ENCODE measurements at places on chromosomes 5 and 9. TPM values are rescaled to one million over a fixed set of nuclear protein-coding genes. Genes with fewer than 3 reads are reported as not detected.

GRCh38 chr5:170113522-170113900 lies 7.8 kb downstream of the FOXI1 start:
- H3K4me3 ChIP-seq = no peak overlapping the region
- no peaks in the 10 kb centered on the region for H3K27me3 ChIP-seq
- H3K36me3 ChIP-seq = no peaks in the 10 kb centered on the region
- no peak for DNase-seq
- H3K4me1 ChIP-seq = no peaks in the 10 kb centered on the region

- no peak overlapping the region for H3K4me3 ChIP-seq
- no peaks in the 10 kb centered on the region for H3K27me3 ChIP-seq
- H3K27ac ChIP-seq = no peak overlapping the region
- H3K4me1 ChIP-seq = no peaks in the 10 kb centered on the region
- no peak for DNase-seq
- no peaks in the 10 kb centered on the region for H3K36me3 ChIP-seq
Observed at GRCh38 chr9:84871983-84872382, 202.5 kb downstream of the NTRK2 start.

- DNase-seq = no peak
- H3K4me1 ChIP-seq = peaks cover 28% of the 10 kb centered on the region
- H3K27me3 ChIP-seq = no peaks in the 10 kb centered on the region
Observed at GRCh38 chr9:129330711-129331492, 152.8 kb upstream of the IER5L start.

- DNase-seq = no peak
- no peaks in the 10 kb centered on the region for H3K27me3 ChIP-seq
- H3K4me3 ChIP-seq = no peak overlapping the region
- H3K4me1 ChIP-seq = peaks cover 43% of the 10 kb centered on the region
- peaks cover 41% of the 10 kb centered on the region for H3K36me3 ChIP-seq
Observed at GRCh38 chr5:131579917-131580671, 54.9 kb downstream of the RAPGEF6 start.

- H3K4me3 ChIP-seq = no peak overlapping the region
- peaks cover 4% of the 10 kb centered on the region for H3K27me3 ChIP-seq
- no peaks in the 10 kb centered on the region for H3K36me3 ChIP-seq
- H3K4me1 ChIP-seq = no peaks in the 10 kb centered on the region
Observed at GRCh38 chr9:135579889-135580660, 18.5 kb downstream of the PAEP start.

The ANXA1 gene
- 34.3 TPM for total RNA-seq

DNA sequence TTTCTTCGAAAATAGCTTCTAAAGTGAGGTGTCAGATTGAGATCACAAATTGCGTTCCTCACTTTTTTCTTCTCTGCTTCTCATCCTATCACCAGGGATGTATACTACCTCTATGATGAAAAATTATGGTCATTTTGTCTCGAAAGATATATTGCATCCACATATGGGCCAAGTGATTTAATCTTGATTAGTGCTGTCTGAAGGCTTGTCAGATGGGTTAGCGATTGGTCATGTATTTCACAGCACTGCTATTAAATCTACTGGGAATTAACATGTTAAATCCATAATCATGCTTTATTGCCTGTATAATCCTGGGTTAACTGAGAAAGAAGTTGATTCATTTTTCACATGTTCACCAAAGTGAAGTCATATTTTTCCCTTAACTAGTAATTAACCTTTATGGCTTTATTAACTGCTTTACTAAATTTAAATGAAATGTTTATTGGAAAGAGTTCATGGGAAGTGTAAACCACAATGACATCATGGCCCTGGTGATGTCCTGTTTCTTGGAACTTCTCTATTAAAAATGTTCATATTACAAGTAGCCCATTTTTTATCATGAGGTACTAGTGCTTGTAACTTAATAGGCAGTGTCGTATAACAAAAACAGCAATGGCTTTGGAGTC lies 193.3 kb downstream of the SMC2 start:
- no peak for DNase-seq
- no peak overlapping the region for H3K27ac ChIP-seq
- no peaks in the 10 kb centered on the region for H3K4me1 ChIP-seq
- H3K36me3 ChIP-seq = no peaks in the 10 kb centered on the region
- H3K27me3 ChIP-seq = no peaks in the 10 kb centered on the region

The FBP2 gene
- not detected for total RNA-seq

DNA sequence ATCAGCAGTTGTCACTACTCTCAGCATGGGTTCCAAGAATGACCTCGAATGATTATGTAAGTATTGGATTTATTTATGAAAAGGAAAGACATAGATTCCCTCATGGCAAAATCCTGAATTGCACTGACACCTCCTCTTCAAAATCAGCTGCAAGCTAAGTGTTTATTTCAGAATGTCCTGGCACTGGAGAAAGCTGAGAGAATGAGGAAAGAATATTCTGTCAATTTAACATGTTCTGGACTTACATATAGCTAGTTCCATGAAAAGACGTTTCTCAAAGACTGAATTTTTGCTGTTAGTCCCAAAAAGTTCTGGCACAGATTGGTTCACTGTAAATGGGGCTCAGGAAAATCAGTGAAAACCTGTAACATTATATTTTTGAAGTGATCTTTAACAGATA lies 120.3 kb downstream of the NREP start:
- no peak overlapping the region for H3K27ac ChIP-seq
- no peak overlapping the region for H3K4me3 ChIP-seq
- H3K36me3 ChIP-seq = peaks cover 4% of the 10 kb centered on the region
- H3K4me1 ChIP-seq = no peaks in the 10 kb centered on the region
- DNase-seq = no peak

The MORN5 gene
- not detected for total RNA-seq

GRCh38 chr5:151317871-151318270 lies 14.3 kb upstream of the SLC36A3 start:
- H3K4me1 ChIP-seq = no peaks in the 10 kb centered on the region
- no peak for DNase-seq
- H3K27ac ChIP-seq = no peak overlapping the region
- peaks cover 8% of the 10 kb centered on the region for H3K27me3 ChIP-seq
- no peaks in the 10 kb centered on the region for H3K36me3 ChIP-seq

DNA sequence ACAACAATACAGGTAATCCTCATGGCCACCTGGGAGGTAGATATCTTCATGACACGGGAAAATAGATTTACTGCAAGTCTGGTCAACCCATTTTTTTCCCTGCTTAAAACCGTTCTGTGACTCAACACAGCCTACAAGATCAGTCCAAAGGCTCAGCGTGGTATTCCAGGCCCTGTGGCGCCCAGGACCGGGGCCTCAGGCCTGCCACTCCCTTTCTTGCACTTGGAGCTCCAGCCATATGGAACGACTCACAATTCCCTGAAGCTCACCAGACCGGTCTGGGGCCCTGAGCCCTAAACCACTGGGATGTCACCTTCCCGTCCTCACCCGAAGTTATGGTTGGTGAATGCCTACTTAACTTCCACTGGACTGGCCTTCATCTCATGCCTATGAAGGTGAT lies 6.5 kb upstream of the MLANA start:
- no peaks in the 10 kb centered on the region for H3K36me3 ChIP-seq
- DNase-seq = no peak
- no peak overlapping the region for H3K27ac ChIP-seq
- H3K4me1 ChIP-seq = peaks cover 7% of the 10 kb centered on the region
- no peak overlapping the region for H3K4me3 ChIP-seq
- H3K27me3 ChIP-seq = no peaks in the 10 kb centered on the region

The ADRA1B gene
- total RNA-seq = not detected

The TRAF1 gene
- total RNA-seq = 170 TPM

The NME5 gene
- not detected for total RNA-seq

DNA sequence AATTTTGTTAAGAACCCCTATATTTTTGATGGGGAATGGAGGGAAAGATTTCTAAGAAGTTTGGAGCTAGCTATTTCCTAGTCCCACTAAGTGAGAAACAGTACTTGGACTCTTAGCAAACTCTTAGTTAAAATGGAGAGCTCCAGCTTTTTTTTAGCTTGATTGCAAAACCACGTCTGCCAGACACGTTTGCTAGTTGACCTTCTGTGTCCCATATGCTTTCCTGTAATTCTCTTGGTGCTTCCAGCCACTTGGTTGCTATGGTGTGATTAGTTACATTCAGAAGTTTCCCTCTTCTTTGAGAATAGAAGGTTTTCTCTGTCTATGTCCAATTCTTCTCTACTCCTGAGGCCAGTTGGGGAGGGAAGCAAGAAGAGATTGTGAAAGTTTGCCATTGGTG lies 417.0 kb upstream of the TLE4 start:
- no peak for DNase-seq
- no peak overlapping the region for H3K27ac ChIP-seq
- no peaks in the 10 kb centered on the region for H3K27me3 ChIP-seq
- no peak overlapping the region for H3K4me3 ChIP-seq
- no peaks in the 10 kb centered on the region for H3K36me3 ChIP-seq
- H3K4me1 ChIP-seq = no peaks in the 10 kb centered on the region

The NEUROG1 gene
- not detected for total RNA-seq

- no peak for DNase-seq
- no peak overlapping the region for H3K27ac ChIP-seq
- H3K27me3 ChIP-seq = peaks cover 5% of the 10 kb centered on the region
- no peak overlapping the region for H3K4me3 ChIP-seq
- H3K4me1 ChIP-seq = peaks cover 39% of the 10 kb centered on the region
Observed at GRCh38 chr5:133396814-133397213, 215.5 kb downstream of the FSTL4 start.

GRCh38 chr9:32722704-32723103 lies 60.6 kb upstream of the TMEM215 start:
- no peaks in the 10 kb centered on the region for H3K36me3 ChIP-seq
- no peaks in the 10 kb centered on the region for H3K27me3 ChIP-seq
- no peak for DNase-seq
- H3K4me3 ChIP-seq = no peak overlapping the region
- no peak overlapping the region for H3K27ac ChIP-seq

DNA sequence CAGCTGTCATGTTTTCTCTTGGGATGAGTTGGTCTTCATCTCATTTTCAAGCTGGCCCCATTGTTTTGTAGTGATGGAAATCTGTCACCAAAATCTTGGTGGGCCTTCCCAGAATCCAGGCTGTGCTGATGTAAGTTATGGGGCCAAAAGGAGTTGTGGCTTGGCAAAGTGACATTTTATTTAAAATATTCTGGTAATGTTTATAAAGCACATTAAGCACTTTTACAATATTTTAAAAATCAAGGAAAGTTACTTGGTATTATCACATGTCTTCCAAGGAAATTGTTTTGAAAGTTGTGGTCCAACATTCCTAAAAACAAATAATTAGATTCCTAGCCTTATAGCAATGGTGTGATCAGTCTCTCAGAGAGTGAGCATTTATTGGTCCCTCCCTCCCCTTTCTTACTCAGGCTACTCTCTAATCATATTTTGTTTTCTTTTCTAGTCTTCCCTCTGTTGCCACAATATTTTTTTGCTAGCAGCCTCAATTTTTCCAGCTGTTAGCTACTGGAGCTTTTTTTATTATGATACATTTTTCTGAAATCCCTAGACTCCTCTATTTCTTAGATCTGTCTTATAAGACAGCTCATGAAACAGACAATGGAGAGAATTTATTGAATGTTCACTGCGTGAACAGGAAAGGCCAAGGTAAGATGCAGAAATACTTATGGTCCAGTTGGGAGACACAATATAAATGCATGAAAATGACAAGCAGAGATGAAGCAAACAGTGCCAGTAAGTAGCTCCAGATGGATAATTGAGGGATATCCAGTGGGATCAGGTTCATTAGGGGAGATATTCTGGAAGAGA lies 408.1 kb upstream of the ZNF608 start:
- H3K4me3 ChIP-seq = no peak overlapping the region
- H3K27ac ChIP-seq = no peak overlapping the region
- no peak for DNase-seq
- no peaks in the 10 kb centered on the region for H3K4me1 ChIP-seq
- H3K36me3 ChIP-seq = no peaks in the 10 kb centered on the region
- no peaks in the 10 kb centered on the region for H3K27me3 ChIP-seq

DNA sequence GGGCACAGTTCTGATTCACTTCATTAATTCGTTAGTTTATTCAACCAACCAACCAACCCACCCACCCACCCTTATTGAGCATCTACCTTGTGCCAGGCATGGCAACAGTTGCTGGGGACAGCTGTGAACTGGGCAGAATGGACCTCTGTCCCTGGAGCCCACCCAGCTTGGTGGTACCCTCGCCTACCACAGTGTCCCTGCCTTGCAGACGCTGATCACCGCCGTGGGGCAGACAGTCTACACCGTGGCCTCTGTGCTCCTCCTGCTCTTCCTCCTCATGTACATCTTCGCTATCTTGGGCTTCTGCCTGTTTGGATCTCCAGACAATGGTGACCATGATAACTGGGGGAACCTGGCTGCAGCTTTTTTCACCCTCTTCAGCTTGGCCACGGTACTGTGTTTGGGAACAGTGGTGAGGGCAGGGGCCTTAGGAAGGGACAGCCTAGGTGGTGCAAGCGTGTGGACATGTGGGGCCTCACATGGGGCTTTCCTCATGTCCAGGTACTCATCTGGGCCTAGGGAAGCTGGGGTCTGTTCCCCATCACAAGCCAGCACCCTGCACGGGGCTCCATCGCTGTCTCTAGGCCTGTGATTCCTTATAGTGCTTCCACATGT lies 26.2 kb downstream of the PITX1 start:
- H3K27me3 ChIP-seq = no peaks in the 10 kb centered on the region
- H3K4me3 ChIP-seq = no peak overlapping the region
- no peak overlapping the region for H3K27ac ChIP-seq
- H3K36me3 ChIP-seq = no peaks in the 10 kb centered on the region

GRCh38 chr5:91027405-91028139 lies 355.5 kb downstream of the ARRDC3 start:
- peaks cover 18% of the 10 kb centered on the region for H3K27me3 ChIP-seq

DNA sequence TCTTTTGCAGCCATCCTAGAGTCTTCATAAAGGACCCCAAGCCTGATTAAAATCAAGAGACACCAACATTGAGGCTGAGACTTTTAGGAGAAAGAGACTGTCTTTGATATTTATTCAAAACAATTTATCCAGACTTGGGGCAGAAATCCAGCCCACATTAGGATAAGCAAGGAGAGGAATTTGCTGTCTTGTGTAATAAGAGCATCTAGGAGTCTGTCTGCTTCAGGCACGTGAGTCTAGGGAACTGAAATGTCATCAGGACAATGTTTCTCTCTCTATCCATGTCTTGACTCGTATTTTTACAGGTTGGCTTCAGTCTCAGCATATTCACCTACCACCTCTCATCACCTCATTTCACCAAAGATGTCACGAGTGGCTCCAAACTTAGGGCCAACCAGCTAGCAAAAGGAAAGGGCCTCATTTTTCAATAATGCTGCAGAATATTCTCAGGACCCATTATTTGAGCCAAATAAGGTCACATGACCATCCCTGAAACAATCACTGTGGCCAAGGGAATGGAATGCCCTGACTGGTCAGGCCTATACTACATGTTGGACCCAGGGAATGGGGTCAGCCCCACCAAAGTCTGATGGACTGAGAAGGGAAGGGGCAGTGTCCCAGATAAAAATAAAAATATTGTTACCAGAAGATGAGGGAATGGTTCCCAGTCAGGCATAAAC lies 70.3 kb upstream of the SAP30L start:
- no peak overlapping the region for H3K27ac ChIP-seq
- H3K36me3 ChIP-seq = peaks cover 4% of the 10 kb centered on the region
- no peak overlapping the region for H3K4me3 ChIP-seq
- H3K4me1 ChIP-seq = no peaks in the 10 kb centered on the region
- DNase-seq = no peak

DNA sequence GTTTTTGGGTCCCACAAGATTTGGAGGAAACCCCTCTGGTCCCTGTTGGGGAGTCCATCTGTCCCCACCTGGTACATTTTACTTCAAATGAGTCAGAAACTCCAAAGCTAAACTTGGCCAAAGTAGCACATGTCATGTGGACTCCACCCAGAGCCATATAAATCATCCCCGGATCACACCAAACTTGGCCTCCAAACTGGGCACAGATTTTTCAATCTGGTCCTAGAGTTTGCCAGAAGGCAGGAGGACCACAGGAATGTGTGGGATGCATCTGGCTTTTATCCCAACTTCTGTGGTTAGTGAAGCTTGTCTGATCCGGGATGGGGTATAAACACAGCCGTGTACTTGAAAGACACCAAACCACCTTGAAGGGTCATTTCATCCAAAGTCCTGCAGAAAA lies 66.3 kb downstream of the MAT2B start:
- H3K4me3 ChIP-seq = no peak overlapping the region
- no peak for DNase-seq
- H3K36me3 ChIP-seq = no peaks in the 10 kb centered on the region
